Retina (tissue), 1 donor: ENCODE measurements at places on chromosomes 7 and 10.

GRCh38 chr7:155002411-155003091 lies 373 bp downstream of the PAXIP1 start:
- peak; percentile 47 for DNase-seq

GRCh38 chr7:126578338-126578737 lies 674.4 kb downstream of the GRM8 start:
- DNase-seq: peak; percentile 16

GRCh38 chr7:42174391-42174912 lies 62.6 kb downstream of the GLI3 start:
- DNase-seq: peak; percentile 57

GRCh38 chr7:114086914-114087652 lies 168.3 kb upstream of the PPP1R3A start:
- peak; percentile 76 for DNase-seq

- no peak for DNase-seq
Observed at GRCh38 chr7:33854801-33855350, 50.5 kb upstream of the BMPER start.

DNA sequence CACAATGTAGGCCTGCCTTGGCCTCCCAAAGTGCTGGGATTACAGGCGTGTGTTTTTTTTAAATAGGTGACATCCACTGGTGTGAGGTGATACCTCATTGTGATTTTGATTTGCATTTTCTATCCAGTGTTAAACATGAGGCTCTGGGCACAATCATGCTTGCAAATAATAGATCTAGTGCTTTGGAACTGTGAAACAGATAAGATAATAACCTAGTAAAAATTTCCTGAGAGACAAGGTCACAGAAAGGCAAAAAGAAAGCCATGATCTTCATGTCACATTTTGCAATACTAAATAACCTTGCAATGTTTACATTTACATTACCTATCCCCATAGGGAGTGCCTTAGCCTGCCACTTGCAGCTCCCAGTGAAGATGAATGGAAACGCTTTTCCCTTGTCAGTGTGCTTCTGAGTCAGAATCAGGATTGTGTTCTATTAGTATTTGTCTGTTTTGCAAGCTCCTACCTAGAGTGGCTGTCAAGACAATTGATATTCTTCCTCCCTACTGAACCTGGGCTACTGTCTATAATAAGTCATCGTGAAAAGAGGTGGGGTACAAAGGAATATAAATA lies 256.5 kb downstream of the PHTF2 start:
- no peak for DNase-seq

DNA sequence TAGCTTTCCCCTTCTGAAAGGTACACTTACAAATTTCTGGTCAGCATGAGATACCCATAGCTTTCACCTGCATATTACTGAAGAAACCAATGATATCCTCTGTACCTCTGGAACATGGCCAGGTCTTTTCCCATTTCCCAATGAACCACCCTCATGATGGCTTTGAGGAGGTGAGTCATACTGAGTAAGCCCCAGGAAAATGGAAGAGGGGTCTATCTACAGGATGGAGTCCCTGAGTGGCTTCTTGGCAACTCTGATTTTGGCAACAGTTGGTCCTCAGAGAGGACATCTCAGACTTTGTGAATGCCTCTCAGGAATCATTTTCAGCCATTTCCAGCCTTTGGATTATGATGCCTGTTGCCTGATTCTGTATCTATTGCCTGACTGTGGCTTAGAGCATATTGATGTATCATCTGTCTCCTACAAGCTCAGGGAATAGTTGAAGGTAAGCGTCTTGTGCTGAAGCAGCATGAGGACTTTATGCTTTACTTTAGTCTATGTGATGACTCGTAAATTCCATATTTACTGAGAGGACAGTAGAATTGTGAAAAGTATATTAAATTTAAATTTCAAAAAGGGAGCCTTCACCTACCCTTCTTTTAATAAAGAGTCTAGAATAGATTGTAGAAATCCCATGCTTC lies 84.7 kb upstream of the DKK1 start:
- no peak for DNase-seq

DNA sequence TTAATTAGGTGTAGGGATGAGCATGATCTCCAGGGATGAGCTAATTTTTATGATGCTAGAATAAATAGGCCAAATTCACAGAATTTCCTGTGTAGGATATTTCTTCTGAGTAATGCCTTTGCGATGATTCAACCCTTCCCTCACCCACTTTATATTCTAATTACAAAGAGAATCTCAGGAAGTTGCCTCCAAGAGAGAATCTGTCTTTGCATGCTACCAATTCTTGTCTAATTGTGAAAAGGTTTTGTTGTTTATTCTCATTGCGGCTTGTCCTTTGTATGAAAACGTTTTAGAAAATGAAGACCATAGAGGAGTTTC lies 6.3 kb downstream of the C7orf57 start:
- no peak for DNase-seq

- no peak for DNase-seq
Observed at GRCh38 chr7:107070710-107071109, 26.2 kb downstream of the PRKAR2B start.

GRCh38 chr7:124459101-124460055 lies 306.2 kb downstream of the GPR37 start:
- no peak for DNase-seq

DNA sequence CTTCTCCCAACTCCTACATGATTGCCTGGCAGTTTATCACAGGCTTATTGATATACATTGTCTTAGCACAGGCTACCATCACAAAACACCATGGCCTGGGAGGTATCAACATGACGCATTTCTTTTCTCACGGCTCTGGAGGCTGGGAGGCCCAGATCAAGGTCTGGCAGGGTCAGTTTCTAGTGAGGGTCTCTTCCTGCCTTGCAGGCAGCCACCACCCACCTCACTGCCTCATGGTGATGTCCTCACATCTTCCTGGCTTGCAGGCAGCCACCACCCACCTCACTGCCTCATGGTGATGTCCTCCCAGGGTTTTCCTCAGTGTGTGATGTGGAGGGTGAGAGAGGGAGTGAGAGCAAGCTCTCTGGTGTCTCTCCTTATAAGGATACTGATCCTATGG lies 599.3 kb upstream of the MKI67 start:
- no peak for DNase-seq
